Temporal lobe (tissue), 4 donors: ENCODE measurements at places on chromosomes 3 and 15. TPM values are rescaled to one million over a fixed set of nuclear protein-coding genes. Genes with fewer than 3 reads are reported as not detected.

ROPN1 gene
- not detected for total RNA-seq

KLHL40 gene
- total RNA-seq, result not detected

CHRNB4 gene
- 0.98 TPM for total RNA-seq

OR5K2 gene
- not detected for total RNA-seq

C3orf85 gene
- not detected for total RNA-seq
